Left forelimb (tissue), 1 donor: ENCODE measurements at places on chromosomes 13 and 19.
A peak's percentile ranks its signal among the peaks of the same experiment; 100 is the strongest.

GRCh38 chr13:24220086-24220703, 59.7 kb downstream of the SPATA13 start:
- no peak for DNase-seq

DNA sequence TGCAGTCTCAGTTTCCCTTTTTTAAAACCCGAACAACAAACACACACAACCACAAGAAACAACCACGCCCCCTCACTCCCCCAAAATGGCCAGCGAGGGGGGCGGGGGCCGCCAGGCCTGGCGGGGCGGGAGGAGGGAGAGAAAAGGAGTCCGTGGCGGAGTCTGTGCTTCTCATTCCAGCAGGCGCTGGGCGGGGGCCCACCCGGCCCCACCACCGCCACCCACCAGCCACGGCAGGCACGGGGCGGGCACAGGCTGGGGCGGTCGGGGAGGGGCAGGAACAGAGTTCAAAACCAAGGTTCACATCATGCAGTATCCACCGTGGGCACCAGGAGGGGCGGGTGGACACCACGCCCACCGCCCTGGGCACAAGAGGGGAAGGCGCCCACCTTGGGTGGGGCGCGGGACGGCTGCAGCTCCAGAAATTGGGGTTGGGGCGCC, 12.9 kb downstream of the DPF1 start:
- DNase-seq, result peak; percentile 84

GRCh38 chr13:88887045-88887662, 1216.0 kb downstream of the SLITRK5 start:
- DNase-seq, result no peak

DNA sequence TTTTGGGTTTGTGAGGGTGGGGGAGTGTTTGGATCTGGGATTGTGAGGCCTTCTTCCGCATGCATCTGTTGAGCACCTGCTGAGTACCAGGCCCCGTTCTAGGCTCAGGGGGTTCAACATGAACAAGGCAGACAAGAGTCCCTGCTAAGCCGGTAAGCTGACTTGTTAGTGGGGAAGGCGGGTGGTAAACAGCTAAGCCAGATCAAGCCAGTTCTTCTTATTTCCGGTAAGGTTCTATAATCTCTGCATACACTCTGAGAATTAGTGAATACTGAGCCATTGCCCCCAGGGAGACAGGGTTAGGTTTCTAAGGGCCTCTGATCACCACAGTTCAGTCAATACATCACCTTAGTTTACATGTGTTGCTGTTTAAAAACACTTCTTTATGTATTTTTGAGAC, 9.9 kb upstream of the EHD2 start:
- no peak for DNase-seq

- no peak for DNase-seq
These were observed 144.1 kb downstream of the PAN3 start for GRCh38 chr13:28282451-28282850.

DNA sequence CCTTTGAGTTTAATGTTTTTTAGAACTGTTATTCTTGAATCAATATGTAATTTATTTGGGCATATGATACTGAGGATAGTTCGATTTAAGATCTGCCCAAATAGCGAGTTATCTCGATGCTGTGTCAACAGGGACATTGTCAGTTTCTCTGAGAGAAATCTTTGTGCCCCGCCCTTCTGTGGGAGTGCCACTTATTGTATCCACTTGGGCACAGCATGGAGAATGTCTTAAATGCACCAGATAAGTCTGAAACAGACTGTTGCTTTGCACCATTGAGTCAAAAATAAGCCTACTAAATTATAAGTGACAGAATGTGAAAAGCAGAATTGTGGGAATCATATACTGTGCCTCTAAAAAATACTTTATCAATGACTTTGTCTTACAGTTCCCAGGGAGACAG, 45.6 kb downstream of the RNASEH2B start:
- DNase-seq, result no peak
